ENCODE measurements at places on chromosomes 12 and 14. TPM values are rescaled to one million over a fixed set of nuclear protein-coding genes. Genes with fewer than 3 reads are reported as not detected.

Gene UNG
- 25.1 TPM for total RNA-seq

DNA sequence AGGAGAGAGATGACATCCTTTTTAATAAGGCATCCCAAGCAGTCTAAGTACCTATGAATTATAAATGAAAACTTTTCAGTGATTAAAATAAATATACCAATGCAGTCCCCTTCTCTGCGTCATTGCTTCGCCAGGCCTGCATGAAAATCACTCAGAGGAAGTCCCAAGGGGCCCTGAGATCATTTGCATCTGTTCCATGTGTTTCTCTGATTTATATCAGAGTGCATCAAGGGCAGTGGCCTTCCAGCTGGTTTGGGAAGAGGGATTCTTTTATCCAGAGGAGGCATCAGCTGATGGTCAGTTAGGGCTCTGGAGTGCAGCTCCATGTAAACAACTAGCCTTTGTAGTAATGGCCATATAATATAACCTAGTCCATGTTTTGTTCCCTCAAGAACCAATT lies 210.1 kb downstream of the RGS6 start:
- DNase-seq, result no peak

GRCh38 chr14:90717916-90718315 lies 98.3 kb downstream of the TTC7B start:
- no peak for DNase-seq

DNA sequence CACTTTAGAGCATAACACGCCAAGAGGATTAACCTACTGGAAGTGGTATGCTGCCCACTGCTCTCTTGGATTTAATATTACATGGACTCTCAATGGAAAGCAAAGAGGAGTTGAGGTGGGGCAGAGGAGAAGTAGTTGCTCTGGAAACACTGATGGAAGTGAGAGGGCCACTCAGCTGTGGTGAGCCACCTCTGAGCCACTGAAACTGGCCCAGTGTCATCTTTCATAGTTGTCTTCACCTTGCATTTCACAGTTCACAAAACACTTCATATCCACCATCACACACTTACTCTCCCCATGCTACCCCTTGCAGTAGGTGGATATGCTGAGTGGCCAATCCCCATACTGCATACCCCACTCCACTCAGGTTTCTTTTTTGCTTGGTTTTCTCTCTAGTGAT lies 12.2 kb upstream of the PCED1B start:
- DNase-seq, result no peak

DNA sequence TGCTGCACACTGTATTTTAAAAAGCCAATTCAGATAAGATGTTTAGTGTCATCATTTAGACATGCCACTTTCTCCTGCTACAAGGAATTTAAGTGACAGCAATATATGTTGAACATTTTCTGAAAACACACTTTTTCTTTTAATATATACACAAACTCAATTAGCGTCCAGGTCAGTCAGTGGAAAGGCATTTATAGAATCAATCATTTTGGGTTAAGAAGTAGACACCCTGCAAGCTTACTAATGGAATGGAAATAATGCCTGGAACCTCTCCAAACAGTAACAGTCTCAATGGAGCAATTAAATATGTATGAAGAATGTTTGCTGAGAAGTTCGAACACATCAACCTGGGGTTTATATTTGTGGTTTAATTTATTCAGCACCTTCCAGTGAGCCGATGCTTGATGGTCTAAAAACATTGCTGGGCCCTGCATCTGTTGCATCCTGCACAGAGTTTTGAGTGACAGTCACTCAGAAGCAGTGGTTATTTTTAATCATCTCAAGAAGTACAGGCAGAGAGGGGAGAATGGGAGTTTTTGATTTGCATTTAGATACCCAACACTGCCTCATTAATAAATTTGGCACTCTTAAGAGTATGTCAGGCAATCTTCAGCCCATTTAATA lies 410.7 kb downstream of the TMEM117 start:
- no peak for DNase-seq

- DNase-seq, result no peak
Measured at GRCh38 chr14:72708708-72709475, 185.0 kb downstream of the DPF3 start.

GRCh38 chr14:35339761-35340406 lies 47.7 kb downstream of the PSMA6 start:
- DNase-seq, result no peak

DNA sequence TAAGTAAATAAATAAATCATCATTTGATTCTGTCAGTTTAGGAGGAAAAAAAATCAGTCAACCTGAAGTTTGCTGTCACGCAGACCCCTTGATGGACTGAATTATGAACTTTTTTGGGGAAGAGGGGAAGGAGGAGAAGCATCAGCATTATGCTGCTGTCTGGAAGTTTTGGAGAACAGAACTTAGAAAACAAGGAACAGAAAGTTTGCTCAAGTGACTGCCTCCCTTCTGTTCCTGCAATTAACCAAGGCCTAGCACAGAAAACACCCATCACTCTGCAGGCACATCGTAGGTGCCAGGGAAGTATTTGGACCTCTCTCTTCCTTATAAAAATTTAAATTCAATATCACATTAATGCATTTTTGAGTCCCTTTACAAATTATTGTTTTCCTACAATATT lies 283.8 kb downstream of the VRK1 start:
- DNase-seq, result no peak

Gene SCNN1A
- total RNA-seq, result not detected

Gene TAS2R42
- not detected for total RNA-seq

GRCh38 chr12:65827827-65828231 lies 3.5 kb downstream of the HMGA2 start:
- no peak for DNase-seq

DNA sequence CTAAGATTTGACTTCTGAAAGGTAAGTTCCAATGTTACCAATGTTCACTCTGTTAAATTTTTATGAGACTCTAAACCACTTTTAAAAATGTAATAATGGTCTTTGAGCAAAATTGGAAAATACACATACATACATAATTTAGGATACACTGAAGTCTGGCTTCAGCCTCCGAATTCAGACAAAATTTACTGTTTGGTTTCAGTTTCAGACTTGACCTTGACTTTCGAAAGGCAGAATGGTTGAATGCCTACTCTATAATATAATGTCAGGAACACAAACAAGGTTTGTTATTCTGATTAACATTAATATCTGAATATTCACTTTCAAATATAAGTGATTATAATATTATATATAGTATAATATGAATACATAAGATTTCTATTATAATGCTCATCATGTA lies 74.1 kb upstream of the KRAS start:
- no peak for DNase-seq

Gene RPGRIP1
- total RNA-seq, result not detected

DNA sequence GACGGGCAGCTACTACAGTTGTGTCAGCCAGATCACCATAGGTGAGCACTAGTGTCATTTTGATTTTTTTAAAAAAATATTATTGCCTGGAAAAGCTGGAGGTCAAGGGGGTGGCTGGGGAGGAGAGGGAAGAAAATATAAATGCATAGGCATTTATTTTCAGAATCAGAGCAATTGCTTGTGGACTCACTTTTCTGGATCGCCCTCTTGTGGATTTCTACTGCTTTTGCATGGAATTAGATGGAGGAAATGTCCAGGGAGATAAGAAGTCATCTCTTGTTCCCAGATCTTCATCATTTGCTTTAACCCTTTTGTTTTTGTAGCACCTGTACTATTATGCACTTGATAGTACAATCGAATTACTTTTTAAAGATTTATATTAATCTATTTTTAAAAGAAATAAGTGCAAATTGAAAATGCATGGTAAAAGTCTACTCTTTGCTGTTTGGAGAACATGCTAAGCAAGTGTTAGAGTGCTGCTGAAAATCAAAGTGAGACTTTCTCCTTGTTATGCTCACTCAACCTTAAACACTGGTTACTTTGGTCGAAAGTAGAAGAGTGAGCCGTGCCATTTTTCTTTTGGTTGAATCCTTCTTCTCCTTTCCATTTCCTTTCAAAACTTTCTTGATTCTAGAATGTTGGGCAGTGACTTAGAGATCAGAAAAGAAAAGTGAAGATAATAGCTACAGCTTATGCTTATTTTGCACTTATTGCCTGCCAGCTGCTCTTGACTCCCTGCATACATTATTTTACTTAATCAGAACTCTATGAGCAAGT lies 60.6 kb upstream of the ANO4 start:
- peak; percentile 41 for DNase-seq

DNA sequence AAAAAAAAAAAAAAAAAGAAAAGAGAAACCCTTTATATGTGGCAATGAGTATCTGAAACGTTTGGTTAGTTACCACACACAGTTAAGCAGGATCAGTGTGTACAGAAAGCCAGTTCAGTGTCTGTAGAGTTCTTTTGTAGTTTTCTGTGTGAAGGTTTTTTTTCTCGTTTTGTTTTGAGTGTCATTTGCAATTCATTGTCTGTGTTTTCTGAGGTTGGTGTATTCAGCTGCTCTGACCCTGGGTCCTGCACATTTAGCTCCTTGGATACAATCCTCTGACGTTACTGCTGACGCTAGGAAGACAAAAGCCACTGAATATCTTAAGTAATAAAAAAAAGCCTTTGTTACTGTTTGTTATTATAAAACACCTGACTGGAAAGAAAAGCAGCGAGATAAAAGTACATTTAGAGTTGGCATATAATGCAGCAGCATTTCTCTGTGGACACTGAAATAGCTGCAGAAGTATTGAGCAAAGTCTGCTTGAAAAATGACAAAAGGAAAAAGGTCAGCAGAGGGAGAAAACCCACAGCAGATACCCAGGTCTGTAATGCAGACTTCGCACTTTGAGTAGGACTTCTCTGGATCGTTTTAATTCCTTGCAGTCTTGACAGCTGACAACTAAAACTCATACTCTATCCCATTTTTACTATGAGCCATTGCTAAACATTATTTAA lies 89.0 kb downstream of the POLR3B start:
- no peak for DNase-seq

DNA sequence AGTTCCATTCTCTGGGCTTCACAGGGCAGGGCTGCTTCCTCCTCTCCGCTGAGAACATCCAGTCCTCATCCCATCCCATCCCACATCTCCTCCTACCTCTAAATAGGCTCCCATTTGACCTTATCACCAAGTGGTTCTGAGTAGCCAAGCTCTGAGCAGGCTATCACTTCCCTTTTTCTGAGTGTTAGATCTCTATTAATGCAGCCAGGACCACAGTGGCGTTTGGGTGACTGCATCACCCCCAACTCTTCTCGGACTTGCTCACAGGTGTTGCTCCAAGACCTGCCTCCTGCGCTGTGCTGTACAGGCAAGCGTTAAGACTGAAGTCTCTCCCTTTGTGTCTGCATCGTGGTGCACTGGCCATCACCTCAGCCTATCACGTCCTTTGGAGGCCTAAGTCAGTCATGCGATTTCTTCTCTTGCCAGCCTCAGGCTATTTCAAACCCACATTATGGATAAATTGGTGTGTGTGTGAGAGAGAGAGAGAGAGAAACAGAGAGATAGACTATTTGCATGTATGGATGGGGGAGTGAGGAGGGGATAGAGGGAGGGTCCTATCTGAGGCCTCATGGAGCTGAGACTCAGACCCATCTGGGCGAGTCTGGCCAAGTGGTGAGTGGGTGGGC lies 12.4 kb upstream of the HHIPL1 start:
- DNase-seq, result no peak

DNA sequence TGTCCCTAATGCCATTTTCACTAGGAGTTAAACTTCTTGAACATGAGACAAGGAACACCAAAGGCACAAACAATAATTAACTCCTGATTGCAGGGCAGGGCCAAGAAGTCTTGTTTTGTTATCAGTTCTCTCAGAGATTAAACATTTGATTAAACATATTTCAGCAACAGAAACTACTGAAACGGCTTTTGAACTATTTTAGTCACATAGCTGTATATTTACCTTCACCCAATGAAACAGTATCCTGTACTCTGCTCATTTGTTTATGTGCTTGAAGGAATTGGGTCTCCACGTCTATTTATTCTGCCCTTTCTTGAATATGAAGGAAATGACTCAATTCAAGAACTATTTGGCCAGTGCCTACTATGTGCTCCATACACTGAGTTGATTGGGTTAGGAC lies 51.3 kb upstream of the PTCSC3 start:
- no peak for DNase-seq

DNA sequence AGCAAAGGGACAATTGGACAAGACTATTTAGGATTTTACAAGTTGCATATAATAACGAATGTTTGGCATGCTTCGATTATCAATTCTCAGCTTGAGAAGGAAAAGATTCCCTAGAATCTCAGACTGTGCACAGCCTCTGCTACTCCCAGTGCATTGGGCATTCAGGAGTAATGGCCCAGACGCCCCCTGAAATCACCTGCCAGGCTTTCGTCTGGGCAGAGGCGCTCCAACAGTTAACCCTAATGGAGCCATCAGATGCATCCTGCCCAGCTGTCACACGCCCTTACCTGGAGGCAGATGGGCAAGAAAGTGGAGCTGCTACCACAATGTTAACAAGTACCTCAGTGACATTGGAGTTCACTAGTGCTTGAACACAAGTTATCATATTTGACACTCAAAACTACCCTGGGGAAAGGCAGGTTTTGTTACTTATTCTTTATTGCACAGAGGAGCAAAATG lies 927 bp upstream of the LRP6 start:
- no peak for DNase-seq

- no peak for DNase-seq
Measured at GRCh38 chr14:73339846-73340595, 102.7 kb downstream of the PAPLN start.

DNA sequence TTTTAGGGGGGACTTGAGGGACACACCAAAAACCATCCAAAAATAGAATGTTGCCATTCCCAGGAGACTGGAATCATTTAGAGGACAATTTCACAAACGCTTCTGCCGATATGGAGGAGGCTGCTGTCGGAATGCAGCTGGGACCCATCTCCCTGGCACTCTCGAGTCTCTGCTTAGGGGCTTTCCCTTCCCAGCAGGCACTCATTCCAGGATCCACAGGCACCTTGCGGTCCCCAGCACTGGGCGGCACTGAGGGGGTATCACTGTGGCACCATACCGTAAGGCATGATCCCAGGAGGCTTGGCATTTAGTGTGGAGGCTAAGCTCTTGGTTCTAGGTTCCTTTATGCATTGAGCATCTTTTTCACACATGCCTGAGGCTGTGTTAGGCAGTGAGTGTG lies 36.6 kb upstream of the LTBP2 start:
- DNase-seq, result no peak

- no peak for DNase-seq
Measured at GRCh38 chr12:110234331-110234751, 46.7 kb upstream of the ATP2A2 start.

DNA sequence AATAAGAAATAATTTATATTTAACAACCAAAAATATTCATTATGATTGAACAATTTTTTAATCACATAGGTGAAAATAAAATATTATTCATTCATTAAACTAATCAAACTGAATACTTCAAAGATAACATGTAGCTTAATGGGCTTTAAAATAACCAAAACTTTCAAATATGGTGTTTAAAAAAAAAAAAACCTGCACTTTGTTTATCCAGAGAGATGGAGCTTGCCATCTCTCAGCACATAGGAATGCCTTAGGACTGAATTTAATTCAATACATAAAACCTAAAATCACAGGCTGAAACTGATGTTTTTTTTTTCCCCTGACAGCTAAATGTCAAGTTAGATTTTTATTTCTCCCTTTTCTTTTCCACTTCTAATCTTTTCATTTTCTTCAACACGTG lies 14.4 kb upstream of the CCER1 start:
- DNase-seq, result no peak

- DNase-seq, result no peak
Measured at GRCh38 chr12:40215982-40216381, 8.8 kb upstream of the LRRK2 start.

Data from HFFc6 (cell line).